ENCODE measurements at places on chromosomes 7 and 10.

DNA sequence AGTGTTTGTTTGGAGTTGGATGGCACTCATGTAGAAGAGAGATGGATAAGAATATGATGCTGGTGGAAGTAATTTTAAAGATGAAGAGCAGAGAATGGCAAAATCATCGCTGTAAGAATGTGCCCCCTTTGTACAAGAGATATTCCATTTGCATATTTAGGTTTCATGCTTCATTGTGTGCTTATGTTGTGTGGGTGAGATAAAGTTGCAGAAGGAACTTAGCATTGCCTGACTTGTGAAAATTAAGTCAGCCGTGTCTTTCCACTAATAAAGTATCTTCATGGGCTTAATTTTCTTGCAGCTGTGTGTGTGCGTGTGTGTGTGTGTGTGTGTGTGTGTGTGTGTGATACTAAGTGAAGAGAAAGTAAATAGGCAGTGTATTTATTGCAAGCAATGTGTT lies 381.9 kb downstream of the OTUD1 start:
- DNase-seq = no peak

DNA sequence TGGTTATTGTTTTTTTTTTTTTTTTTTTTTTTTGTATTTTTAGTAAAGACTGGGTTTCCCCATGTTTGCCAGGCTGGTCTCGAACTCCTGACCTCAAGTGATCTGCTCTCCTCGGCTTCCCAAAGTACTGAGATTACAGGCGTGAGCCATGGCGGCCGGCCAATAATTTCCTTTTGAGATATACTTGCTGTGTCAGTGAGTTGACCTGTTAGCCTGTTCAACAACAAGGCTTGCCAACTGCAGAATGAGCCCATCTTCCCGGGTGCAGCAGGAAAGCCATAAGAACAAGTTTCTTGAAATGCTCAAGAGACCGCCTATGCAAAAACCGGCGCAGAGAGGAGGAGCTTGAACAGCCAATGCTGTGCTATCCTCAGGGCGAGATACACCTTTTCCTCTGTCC lies 112.5 kb downstream of the PRPF18 start:
- DNase-seq = no peak

- no peak for DNase-seq
These were observed 1.2 kb upstream of the NOM1 start for GRCh38 chr7:156948361-156948760.

DNA sequence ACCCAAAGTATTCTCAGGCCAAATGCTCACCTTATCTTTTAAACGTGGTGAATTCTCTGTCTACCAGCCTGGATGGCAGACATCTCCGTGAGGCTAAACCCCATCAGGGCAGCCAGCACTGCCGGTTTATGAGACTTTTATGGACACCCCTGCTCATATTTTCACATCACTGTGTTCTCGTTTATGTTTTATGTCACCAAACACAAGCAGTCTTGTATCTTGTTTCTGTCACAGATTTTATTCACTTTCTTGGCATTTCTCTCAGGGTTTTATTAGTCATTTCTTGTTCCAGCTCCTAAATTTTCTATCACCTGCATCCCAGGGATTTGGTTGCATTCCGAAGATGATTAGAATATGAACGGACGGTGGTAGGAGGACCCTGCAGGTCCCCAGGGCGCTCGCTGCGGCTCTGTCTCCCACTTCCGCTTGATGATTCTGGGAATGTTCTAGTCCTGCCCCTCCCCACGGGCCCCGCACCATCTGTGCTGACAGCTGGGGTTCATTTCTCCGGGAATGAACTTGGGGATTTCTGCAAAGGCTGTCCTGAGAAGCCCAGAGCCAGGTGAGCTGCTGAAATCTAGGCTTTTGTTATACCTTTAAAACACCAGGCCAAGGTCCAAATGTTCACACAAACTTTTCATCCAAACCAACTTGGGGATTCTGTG lies 217.6 kb downstream of the GFRA1 start:
- DNase-seq = no peak

- peak; percentile 2 for DNase-seq
These were observed 25.6 kb downstream of the TMEM196 start for GRCh38 chr7:19747740-19748339.

GRCh38 chr7:100966542-100967291 lies 2.6 kb upstream of the MUC12 start:
- no peak for DNase-seq

- no peak for DNase-seq
These were observed 64.1 kb upstream of the LRRN3 start for GRCh38 chr7:111026806-111027205.

GRCh38 chr7:113774182-113774807 lies 144.5 kb downstream of the PPP1R3A start:
- DNase-seq = no peak

DNA sequence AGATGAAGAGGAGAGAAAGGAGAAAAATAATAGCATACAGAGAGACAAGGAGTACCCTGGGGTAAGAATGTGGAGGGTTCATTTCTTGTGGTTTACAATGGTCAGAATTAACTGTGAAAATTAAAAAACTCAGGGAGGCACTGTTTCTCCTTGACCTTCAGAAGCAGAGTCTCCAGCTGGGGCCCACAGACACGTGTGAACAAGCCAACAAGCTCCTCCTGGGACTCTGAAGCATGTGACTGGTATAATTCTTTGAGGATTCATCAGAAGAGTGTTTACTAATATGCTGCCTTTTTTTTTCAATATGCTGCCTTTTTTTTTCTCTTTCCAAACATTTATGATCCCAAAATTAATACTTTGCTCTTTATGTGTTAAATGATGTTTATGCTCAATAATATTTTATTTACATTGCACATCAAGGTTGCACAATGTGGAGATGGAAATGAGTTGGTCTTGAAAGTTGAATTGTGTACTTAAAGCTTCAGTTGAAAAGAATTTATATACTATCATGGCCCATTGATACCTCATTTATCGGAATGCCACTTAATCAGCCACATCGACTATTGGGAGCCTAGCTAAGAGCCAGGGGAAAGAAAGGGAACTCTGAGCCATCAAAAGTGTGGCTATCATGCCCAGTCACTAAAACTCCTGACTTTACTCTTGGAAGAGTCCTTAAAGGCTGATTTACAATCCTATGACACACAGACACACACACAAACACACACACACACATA lies 134.7 kb upstream of the RHOBTB1 start:
- no peak for DNase-seq

GRCh38 chr7:107322015-107322414 lies 147.8 kb upstream of the GPR22 start:
- no peak for DNase-seq

GRCh38 chr10:126795318-126795717 lies 109.9 kb upstream of the DOCK1 start:
- no peak for DNase-seq

- no peak for DNase-seq
These were observed 91.0 kb upstream of the FAM20C start for GRCh38 chr7:101146-102046.

DNA sequence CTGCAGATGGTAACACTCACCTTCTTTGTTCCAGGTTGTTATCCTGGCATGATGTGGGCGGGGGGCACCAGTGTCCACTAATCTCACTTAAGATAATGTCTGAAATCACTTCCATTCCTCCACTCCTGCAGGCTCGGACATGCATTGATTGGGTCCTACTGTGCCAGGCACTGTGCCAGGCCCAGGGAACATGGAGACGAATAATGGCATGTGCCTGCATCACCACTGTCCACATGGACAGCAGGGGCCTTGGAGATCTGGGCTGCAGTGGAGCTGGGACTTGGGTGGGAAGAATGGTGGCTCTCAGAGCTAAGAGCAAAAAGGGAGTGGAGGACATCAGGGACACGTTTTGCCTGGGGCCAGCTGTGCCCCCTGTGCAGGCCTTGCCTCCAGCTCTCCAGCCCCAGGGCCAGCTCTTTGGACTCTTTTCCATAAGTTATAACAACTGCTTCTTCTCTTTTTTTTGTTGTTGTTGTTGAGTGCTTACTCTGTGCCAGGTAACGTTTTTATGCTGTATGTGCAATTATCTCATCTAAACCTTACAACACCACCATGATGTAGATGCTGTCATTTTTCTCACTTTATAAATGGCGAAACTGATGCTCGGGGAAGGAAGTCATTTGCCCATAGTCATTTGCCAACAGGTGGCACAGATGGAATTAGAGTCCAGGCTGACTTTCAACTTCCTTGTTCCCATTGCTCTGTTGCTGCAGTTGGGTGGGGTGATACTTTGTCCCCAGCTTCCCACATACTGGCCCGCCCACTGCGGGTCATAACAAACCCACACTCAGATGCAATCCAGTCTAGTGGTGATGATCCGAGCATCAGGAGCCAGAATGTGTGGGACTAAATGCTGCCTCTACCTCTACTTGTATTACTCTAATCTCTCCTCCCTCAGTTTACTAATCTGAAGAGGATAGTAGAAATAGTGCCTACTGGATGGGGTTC lies 19.1 kb downstream of the PLPP4 start:
- no peak for DNase-seq

GRCh38 chr7:31029251-31030042 lies 22.7 kb upstream of the ADCYAP1R1 start:
- no peak for DNase-seq

- no peak for DNase-seq
These were observed 30.6 kb downstream of the ANK3 start for GRCh38 chr10:60359066-60359465.

DNA sequence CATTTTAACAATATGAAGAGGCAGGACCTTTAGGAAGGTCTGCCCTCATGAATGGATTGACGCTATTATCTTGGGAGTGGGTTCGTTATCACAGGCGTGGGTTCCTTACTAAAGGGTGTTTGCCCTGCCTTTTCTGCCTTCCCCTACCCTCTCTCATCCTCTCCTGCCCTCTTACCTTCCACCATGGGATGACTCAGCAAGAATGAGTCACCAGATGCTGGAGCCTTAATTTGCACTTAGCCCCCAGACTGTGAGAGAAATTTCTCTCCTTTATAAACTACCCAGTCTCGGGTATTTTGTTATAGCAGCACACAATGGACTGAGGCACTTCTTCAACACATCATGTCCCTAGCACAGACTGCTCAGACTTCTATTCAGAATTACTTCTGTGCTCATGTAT lies 31.4 kb upstream of the ZNF32 start:
- DNase-seq = no peak

- DNase-seq = no peak
These were observed 242.2 kb downstream of the RAB11FIP2 start for GRCh38 chr10:117804470-117805011.

Measured in CD8-positive, alpha-beta T cell (primary cell).